Frontal cortex (tissue), 4 donors: ENCODE measurements at places on chromosomes 16 and 17.

DNA sequence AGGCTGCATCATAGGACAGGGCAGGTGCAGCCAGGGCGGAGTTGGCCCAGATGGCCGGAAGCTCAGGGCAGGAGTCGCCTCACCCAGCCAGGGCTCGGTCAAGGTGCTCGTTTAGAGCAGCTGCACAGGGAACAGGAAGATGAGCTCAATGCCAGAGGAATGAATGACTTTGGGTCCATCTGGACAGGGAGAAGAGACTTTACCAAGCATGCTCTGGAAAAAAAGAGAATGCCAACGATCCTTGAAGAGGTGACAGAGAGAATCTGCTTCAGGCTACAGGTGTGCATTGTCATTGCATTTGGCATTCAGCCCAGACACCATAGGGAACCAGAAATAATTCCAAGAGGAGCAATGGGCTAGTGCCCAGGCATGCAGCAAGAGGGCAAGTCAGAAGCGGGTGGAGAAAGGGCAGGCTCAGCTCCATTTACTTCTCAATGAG lies 6.7 kb upstream of the MPP3 start:
- no peak for DNase-seq

DNA sequence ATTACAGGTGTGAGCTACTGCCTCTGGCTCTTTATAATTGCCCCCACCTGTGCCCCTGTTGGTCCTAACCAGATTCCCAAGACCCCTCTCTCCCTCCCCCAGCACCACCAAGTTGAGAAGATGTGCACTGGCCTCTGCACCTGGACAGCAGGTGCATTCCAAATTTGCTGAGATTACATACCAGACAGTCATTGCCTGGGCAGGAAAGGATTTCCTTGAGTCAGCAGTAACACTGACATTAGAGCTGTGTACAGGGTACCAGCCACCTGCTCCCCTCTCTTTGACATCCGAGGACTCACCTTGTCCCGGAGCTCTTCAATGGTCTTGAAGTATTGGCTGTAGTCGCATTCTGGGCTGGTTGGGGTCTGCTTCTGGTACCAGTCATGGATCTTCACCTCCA lies 659 bp downstream of the KRT15 start:
- no peak for DNase-seq

DNA sequence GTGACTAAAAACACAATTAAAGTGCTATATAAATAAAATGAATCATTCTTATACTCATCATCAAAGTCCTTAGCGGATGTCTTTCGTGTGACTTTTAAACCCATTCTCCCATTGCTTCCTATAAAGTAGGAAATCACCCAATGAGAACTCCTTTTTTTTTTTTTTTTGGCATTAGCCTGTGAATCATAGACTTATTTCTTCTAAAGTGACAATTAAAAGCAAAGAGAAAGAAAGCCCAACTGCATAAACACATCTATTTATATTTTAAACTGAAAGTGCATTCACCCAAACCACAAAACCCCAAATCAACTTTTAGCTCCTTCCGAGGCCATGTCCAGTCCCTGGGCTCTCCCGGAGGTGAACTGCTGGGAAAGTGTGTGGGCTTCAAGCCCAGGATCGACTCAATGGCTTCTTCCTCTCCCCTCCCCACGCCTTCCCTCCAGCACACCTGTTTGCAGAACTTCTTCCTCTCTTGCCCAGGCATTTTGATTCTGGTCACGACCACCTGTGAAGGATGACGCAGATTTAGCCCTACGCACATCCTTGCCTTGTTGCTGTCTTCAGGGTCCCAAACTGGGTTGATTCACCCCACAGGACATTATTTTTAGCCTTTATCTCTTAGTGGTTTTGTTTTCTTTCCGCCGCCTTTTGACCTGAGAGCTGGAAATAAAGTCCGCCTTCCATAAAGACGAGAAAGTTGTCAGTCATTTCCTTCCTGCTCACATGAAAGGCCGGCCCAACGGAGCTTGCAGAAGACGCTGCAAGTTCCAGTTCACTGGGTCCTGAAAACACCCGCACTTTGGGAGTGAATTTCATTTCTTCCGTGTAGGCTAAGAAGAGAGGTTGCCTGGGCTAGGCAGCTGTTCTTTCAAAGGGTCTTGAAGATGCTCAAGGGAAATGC lies 166.8 kb downstream of the MAP2K6 start:
- no peak for DNase-seq

DNA sequence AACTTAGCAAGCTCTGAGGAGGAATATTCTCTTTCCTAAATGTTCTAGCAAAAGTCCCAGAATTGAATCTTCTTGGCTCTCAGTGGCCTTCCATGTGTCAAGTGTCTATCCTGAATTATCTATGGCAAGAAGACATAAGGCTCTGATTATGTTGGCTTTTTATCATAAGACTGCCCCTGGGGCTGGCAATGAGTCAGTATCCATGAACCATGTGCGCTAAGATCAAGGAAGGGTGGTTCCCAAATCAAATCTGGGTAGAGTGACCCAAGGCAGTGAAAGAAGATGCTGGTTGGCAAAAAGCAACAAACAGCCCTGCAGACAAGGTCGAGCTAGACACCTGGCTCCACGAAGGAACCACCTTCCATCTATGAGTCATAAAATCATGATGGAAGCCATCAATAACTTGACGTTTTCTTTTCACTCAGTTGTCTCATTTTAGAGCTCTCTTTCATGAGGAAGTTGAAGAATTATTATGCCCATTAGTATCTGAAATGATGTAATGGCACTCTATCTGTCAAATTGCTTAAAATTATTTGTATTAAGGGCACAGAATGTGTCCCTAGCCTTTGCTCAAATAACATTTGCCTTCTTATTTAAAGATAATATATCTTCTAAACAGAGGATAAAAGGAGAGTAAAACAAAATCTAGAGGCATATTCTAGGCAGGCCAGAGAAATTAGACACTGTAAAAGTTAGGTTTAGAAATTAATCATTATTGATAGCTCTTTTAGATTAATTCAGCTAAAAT lies 657.7 kb upstream of the GOT2 start:
- no peak for DNase-seq

GRCh38 chr17:15951368-15952047 lies 6.6 kb downstream of the ADORA2B start:
- no peak for DNase-seq

DNA sequence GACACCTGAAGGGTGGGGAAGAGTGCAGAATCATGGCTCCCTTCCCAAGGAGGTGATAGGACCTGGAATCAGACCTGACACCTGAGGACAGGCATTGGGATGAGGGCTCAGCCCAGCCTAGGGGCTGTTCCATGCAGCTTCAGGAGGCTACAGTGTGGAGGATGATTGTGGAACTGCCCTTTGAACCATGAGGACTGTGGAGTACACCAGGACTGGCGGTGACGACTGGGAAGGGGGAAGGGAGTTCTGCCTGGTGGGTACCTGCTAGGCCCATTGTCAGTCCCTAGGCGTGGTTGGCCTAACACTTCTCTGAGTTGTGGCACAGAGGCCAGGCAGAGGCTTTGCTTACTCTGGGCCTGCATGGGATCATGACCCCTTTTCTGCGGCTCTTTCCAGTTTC lies 76.1 kb downstream of the MPRIP start:
- DNase-seq = no peak

DNA sequence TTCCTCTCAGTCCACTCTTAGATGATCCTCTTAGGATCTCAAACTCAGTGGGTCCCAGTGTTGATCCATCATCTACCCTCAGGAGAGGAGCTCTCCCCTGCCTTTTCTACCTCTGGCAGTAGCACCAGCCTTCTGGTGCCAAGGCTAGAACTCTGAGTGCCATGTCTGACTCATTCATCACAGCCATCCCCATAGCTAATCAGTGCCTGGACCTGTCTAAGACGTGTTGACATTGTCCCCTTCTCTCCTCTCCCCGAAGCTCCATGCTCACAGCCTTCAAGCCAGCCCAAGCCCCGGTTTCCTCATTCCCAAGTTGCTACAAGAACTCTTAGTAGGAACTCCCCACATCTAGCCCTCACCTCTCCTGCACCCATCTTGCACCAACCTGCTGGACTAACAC lies 73.5 kb upstream of the GRIN2A start:
- no peak for DNase-seq

DNA sequence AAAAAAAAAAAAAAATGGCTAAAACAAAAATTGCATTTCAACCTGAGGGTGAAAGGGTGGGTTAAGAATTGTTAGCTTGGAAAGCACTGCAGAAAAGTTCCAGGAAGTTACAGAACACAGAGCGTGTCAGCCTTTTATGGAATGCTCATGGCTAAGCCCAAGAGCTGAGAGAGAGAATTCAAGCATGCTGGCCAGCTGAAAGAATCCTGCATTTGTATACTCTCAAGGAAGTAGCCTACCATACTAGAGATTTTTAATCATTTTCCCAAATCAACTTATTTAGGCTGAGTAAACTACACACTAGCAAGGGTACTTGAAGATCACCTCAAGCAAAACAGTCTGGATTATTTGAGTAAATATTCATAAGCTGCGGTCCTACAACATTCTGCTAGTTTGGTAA lies 153.9 kb downstream of the KCNJ2 start:
- DNase-seq = no peak

DNA sequence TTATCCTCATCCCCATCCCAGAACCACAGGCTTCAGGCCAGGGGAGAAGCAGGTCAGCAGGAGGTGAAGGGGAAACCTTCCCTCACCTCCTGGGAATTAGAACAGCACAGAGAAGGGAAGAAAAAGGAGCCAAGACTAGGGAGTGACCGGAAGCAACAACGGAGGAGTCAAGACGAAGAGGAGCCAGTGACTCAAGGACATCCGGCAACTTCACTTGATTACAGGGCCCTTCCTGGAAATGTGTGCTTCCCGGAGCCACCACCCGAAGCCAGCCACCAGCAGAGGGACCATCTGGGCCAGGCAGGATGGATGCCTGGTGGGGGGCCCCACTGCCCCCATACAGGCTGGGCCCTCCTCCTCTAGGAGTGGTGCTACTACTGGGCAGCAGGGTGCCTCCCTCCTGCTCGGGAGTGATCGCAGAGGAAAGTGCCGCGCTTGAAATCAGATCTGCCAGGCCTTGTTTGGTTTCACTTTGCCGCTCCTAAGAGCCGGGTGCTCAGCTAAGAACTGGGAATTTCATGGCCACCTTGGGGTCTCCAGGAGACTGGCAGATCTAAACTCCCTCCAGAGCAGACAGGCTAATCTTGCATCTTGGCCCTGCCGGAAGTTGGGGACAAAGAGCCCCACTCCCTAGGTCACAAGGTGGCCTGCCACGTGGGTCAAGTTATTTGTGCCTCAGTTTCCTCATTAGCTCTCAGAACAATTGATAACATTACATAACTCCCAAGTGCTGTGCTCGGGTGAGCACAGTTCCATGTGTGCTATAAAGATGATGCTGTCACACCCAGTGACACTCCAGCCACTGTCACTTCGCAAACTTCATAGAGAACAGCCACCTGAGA lies 6.6 kb downstream of the CDC42EP4 start:
- DNase-seq = no peak

- no peak for DNase-seq
These were observed 18.2 kb upstream of the RBFOX3 start for GRCh38 chr17:79628861-79629547.

DNA sequence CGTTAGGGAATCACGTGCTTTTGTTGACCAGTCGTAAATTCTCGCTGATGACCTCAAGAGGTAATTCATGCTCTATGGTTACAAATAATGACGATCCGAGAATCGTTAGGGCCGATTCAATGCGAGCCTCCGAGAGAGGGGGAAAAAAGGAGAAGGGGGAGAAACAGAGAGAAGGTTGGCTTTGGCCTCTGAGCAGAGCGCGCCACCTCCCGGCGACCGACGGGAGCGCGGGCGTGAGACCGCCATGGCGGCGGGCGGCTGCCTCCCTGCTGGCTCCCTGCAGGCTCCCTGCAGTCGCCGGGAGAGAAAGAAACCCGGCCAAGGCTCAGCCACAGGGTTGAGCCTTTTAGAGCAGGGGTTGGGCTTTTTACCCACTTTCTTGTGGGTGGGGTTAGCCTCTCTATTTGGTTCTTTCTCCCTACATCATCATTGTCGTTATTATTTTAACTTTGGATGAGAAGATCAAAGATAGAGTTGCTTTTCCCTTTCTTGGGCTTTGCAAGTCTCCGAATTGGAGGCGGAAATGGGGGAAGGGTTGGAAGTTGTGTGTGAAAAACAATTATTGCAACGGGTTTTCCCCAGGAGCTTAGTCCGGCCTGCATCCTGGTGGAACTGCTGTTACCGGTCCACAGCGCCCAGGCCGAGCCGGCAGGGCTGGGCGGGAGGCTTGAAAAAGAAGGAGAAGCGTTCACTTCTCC lies 410 bp upstream of the HOXB5 start:
- DNase-seq = peak; percentile 68

DNA sequence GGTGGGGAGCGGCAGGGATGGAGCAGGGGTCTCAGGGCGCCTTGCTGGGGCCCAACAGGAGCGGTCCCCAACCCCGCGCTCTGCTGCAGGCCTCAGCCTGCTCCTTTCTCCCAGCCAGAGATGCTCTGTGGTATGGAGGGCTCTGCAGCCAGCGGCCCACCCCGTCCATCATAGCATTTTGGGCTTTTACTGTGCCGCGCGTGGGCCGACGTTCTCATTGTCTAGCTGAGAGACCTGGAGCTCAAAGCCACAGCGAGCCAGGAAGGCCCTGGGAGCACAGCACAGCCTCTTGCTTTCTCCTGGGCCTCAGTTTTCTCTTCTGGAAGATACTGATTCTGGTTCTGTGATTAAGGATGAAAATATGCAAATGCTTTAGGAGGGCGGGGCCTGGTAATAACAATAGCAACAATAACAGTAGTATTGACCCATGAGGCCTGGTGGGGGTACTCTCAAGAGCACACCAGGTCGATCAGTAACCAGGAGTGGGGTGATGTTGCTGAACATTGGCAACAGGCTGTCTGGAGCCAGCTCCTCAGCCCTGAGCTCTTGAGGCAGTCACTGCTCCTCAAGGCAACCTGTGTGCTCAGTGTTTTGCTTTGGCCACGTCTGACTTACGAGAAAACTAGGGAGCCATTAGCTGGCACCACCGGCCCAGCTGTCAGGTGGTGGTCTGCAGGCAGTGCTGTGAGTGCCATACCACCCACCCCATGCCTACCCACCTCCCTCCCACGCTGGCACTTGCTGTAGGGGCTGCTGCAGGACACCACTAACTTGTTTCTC lies 1.1 kb upstream of the RASD1 start:
- DNase-seq = no peak

- no peak for DNase-seq
These were observed 161.4 kb upstream of the KCNJ16 start for GRCh38 chr17:69913616-69914015.

DNA sequence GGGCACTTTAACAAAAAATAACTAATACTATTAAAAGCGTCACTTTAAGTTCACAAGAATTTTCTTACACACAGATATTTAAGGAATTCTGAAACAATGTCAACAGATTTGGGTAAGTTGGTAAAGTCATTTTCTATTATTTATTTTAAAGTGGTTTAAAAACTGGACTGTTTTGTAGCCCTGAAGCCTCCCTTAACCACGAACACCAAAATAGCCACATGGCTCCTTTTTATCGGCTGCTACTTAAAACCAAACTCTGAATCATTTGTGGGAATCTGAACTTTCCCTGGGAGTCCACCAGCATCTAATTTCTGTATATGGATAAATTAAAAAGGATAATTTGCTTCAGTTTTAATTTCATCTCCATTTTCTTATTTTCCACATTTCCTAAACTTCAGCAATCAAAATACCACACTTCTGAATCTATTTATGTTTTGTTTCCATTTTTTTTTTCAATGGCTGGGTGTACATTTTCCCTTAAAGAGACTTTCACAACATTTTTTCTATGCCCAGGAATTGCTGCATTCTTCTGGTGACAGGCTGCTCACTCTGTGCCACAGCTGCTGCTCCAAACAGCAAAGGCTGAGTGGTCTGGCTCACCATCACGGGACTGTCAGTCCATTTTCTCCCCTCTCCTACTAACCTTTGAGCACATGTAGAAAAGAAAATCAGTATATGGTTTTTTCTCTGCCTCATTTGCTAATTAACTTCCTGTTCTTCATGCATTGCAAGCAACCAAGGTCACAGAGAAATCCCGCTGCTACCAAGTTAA lies 255.5 kb upstream of the KCNJ16 start:
- no peak for DNase-seq
